ENCODE measurements at places on chromosomes 7 and 10.

GRCh38 chr7:32299133-32299702 is 191.0 kb downstream of the LSM5 start:
- no peak for DNase-seq

- DNase-seq = no peak
These were observed 5.8 kb upstream of the STAMBPL1 start for GRCh38 chr10:88874281-88874680.

GRCh38 chr10:110901954-110902819 is 16.8 kb downstream of the BBIP1 start:
- DNase-seq = no peak

- no peak for DNase-seq
These were observed 132.7 kb upstream of the KCNMA1 start for GRCh38 chr10:77770081-77770867.

DNA sequence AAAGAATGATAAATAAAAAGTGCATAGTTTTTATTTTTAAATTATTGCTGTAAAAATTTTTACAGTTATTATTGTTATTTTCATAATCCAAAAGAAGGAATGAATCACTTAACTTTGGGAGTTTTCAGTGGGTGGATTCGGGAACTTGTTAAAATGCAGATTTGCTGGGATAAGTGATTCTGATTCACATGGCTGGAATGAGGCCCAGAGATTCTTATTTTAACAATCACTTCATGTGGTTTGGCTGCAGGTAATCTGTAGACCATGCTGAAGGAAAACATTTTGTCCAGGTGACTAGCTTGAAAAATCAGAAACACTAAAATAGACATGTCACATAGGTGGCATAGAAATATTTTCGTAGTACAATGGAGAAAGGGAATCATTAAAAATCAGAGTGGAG is 13.9 kb downstream of the CROT start:
- DNase-seq = no peak

DNA sequence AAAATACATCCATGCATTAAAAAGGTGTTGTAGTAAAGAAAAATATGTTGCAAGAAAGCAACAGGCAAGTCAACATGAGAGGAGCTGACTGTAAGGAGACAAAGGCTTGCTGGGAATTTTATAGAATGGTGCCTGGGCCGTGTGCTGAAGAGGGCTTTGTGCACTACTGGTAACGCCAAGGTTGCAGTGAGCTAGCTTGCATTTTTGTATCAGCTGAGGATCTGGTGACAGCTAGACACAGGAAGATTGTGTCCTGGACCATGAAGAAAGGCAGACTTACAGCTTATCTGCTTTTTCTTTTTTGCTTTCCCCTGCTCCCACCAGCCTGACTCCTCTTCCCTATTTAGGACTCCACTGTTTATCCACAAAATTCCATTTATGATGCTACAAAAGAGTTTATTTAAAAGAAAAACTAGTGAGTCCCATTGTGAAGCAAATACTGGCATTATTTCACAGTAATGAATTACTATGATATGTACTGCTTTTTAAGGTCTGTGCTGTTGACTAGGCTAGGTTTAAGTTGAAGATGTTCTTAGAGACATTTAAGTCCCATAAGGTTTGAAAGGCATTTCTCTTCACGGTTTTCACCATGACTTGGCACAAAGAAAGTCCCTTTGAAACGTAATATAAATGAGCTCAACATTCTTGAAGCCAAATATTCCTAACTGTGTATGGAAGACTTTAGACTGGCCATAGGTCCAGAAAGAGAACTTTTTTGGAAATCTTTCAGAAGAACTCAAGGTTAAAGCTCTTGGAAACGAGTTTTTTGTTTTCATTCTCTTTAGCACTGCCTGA is 88.6 kb downstream of the SEC23IP start:
- DNase-seq = no peak

DNA sequence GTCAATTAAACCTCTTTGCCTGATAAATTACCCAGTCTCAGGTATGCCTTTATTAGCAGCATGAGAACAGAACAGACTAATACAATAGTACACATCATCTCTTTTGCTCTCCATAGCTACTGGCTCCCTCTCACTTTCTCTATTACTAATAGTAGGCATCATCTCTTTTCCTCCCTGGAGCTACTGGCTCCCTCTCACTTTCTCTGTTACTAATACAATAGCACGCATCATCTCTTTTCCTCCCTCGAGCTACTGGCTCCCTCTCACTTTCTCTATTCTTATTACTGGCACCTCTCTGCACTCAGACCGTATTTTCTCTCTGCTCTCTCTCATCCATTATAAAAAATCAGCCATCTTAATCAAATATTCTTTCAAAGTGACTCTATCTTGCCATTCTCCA is 37.1 kb downstream of the SLC25A13 start:
- DNase-seq = no peak

GRCh38 chr10:11724938-11725776 is 17.0 kb upstream of the ECHDC3 start:
- no peak for DNase-seq

DNA sequence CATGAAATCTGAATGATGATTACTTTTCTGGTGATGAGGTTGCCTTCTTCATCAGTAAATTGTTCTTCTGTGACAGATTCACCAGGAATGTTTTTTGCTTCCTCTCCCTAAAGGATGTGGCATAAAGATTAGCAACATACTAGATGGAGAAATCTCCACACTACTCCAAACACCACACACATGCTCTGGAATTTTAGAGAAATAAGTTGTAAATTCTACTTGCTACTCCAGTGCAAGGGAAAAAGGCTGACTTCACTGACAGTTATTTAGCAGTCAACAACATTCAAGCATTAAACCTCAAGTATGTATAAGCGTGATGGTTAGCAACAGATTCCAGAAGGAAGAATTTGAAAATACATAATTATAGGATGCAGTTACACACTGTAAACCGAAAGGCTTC is 137.9 kb upstream of the CCDC6 start:
- DNase-seq = no peak
